ENCODE measurements at places on chromosomes 7 and 10.

GRCh38 chr7:158130023-158130409, 457.6 kb downstream of the PTPRN2 start:
- DNase-seq: no peak

DNA sequence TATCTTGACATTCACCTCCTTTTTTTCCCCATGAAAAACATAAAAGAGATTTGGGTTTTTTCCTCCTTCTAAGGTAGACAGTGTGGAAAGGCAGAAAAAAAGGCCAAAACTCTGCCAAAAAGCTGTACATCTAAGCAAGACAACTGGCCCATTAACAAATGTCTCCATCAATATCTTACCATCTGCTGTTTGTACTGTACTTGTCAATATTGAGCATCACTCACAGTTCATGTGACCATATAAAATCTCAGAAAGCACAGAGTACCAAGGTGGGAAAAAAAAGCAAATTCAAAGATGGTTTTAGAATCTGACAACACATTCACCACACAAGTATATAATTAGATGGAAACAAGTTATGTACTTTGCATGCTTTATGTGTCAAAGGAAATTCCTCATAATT, 52.6 kb downstream of the CACNA2D1 start:
- DNase-seq: no peak

DNA sequence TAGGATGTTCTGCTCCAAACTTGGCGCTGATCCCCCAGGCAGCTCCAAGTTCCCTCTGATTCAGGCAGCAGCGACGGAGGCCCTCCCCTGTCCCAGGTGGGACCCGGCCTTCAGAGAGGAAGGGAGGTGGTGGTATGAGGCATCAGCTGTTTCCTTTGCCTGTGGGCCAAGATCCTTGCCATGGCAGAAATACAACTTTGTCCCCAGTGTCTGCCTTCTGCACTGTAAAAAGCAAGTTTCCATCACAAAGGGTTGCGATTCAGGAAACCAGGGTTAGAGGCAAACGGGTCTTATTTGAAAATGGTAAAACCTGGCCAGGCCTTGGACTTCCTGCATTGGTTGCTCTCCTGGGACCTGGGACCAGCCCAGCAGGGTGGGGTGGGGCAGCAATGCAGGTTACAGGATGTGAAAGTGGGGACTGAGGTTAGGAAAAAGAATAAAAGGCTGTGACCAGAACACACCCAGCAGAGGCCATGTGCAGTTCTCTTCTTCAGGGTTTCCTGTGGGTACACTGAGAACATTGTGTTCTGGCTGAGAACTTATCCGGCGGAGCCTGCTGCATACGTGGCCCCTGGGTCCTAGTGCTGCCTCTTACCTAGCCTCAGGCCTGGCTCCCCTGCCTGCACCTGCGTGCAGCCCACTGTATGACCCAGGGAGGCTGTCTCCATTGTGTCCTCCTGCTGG, 25.1 kb upstream of the DDIT4 start:
- no peak for DNase-seq

DNA sequence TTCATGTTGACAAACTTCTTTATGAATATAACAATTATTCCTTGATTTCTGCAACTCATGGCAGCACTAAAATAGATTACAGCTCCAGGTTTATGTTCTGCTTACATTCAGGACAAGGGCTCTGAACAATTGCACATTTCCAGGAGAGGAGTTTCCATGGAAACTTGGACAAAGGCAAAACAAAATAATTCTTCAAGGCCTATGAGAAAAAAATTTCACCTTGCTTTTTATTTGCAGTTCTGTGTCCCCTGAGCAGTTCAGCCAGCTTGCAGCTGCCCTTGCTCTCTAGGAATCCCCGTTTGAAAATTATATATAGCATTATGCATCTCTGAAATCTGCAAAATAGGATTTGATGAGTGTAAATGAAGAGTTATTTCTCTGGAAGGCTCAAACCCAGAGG, 71.7 kb downstream of the ARL4A start:
- DNase-seq: no peak

DNA sequence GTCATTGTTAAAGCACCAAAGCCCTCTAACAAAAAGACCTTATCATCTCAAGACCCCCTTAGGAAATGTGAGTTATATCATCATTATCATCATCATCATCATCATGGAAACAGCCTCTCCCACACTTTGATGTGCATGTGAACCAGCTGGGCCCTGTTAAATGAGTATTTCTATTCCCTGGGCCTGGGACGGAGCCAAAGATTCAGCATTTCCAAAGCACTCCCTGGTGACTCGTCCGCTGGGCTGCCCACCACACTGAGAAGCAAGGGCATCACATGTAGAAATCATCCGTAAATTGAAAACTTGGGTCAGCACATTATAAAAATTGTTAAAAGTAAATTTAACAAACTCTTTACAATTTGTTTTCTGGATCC, 88.6 kb downstream of the PTPRN2 start:
- DNase-seq: no peak

DNA sequence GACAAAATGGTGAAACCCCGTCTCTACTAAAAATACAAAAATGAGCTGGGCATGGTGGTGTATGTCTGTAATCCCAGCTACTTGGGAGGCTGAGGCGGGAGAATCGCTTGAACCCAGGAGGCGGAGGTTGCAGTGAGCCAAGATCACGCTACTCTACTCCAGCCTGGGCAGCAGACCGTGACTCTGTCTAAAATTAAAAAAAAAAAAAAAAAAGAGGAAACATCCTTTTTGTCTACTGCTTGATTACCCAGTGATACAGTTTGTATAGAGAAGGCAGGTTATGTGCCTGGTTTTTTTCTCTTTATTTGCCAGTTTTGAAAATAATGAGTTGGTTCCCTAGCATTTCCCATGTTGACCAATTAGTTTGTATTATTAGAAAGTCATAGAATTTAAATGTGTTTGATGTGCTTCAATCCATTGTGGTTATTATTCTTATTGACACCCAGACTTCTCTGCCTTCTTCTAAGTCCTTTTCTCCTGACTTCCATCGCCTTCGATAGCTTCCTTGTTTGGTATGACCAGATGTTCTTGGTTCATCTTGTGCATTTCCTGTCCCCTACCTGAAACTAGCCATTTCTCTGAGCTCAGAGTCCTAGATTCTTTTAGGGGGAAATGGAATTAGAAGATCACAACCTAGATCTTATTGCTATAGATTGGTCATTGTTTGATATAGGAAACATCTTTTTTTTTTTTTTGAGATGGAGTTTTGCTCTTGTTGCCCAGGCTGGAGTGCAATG, 43.2 kb downstream of the VKORC1L1 start:
- DNase-seq: no peak

GRCh38 chr7:141073173-141073640, 657 bp upstream of the TMEM178B start:
- no peak for DNase-seq

GRCh38 chr10:125064681-125065492, 95.5 kb downstream of the CTBP2 start:
- no peak for DNase-seq

- no peak for DNase-seq
Observed at GRCh38 chr10:119806334-119807130, 66.1 kb downstream of the MCMBP start.

GRCh38 chr7:36185756-36186155, 32.7 kb downstream of the EEPD1 start:
- no peak for DNase-seq

- DNase-seq: no peak
Observed at GRCh38 chr10:16384021-16384420, 52.8 kb upstream of the PTER start.

DNA sequence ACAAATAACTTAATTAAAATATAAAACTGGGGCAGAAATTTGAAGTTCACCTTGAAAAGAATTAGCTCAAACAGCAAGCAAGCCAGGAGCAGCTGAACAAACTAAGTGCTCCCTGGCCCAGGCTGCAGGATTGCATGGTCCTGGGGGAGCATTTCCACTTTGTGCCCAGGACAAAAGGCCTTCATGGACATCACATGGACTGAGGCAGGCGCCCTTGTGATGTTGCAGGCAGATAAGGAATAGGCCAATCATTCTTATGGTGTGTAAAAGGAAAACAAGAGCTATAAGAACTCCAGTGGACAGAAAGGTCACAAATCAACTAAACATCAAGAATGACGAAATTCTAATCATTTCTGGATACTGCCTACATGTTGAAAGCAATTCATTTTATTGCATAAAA, 17.5 kb upstream of the TECTB start:
- DNase-seq: no peak

GRCh38 chr10:4018054-4018511, 233.1 kb upstream of the KLF6 start:
- no peak for DNase-seq

DNA sequence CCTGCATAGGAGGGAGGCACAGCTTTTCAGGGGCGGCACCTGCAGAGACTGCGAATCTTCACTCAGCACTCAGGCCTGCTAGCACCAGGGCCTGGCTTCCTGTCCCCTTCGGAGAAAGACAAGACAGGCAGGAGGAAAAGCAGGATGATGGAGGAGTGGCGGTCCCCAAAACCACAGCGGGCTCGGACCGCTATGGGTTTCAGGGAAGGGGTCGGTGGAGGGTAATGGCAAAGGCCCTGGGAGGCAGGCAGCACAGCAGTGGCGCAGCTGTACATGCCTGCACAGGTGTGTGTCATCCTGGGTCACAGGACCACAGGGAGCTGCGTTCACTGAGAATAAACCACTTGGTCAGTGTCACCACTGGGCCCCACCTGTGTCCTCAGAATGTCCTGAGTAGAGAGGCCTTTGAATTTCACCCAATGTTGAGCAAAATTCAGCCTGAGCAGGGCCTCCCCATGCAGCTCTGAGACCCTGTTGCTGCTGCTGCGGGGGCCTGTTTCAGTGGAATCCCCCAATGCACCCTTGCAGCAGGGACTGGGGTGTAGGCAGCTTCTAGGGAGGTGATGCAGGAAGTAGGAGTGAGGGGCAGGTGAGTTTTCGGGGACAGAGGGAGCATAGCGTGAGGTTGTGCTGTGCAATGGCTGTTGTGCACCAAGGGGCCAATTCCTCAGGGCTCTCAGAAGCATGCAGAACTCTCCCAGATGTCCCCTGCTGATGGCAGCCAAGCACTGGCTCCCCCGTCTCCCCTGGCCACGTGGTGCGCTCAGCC, 90.6 kb upstream of the PPP2R2D start:
- DNase-seq: no peak

- DNase-seq: no peak
Observed at GRCh38 chr7:131616487-131617200, 60.2 kb upstream of the PODXL start.

DNA sequence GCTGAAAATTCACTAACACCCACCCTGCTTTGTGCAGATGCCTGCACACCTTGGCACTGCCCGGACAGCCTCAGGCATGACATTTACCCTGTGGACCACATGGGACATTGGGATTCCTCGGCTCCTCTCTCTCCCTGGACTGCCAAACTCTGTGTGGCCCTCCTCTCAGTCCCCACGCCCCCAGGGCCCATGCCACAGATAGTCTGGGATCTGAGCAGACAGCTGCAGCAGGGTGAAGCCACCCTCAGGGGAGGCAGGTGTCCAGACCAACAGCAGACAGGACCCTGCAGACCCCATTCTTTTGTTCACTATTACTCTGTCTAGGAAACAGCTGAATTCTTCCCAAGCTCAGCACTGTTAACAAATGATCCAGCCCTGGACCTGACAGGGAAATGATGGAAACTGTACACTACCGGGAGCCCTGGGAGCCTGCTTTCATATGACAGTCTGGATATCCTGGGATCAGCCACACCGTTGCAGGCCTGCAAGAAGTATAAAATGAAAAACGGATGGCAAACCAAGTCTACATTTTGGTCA, 83.4 kb downstream of the VOPP1 start:
- DNase-seq: no peak

DNA sequence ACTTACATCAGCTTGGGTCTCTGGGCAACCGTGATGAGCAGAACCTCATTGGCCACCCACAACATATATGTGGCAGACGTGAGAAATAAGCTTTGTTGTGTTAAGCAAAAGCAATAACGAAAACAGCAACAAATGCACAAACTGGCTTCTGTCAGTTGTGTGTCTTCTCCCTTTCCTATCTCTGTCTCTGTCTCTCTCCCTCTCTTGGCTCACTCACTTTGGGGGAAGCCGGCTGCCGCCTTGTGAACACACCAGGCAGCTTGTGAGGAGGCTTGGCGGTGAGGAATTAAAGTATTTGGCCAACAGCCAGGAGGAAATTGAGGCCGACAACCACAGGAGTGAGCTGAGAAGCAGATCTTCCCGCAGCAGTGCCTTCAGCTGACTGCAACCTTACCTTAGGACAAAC, 21.9 kb upstream of the CDCA7L start:
- DNase-seq: no peak

GRCh38 chr7:72260406-72260805, 151.7 kb downstream of the CALN1 start:
- DNase-seq: no peak

DNA sequence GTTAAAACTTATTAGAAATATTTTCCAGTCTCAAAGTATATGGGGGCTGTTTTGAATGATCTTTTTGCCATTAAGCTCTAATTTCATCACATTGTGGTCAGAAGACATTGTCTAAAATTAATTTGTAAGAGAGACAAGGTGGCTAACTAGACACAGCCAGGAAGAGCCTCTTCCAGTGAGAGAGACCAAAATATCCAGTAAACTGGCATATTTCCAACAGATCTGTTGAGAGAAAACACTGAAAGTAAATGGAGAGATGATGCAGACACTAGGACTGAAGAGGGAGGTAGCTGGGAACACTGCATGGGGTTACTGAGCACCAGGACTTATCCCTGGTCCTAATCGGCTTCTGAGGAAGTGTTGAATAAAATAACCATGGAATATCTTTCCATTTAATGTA, 101.5 kb upstream of the TAS2R16 start:
- no peak for DNase-seq

DNA sequence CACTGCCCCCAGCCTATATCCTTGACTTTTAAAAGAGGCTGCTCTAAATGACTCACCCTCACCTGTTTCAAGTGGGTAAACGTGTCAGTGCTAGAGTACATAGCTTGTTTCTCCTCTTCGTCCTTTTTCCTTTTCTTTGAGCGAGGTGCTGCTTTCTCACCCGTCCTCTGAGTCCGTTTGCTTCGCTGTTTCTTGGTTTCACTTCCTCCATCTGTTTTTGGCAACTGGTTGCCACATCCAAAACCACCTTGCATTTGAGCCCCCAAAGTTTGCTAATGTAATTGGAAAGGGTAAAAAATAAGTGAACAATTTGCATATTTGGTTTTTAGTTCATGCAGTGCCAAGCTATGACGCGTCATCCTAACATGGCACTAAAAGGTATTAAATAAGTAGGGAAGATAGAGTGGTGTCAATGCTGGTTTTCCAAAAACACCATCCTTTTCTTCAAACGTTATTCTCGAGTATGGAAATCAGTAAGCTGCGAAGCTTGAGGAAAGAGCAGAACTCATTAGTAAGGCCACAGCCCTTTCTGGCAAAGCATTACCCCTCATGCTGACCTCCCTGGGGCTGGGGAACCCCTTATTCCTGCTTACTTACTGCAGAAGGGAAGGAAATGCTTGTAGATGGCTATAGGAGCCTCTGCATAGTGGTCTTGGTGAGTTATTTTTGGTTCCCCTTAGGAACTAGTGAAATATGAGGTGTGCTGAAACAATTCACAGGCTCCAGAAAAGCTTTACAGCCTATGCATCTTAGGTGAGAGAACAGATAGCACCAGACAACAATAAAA, 133.5 kb downstream of the GALNT11 start:
- no peak for DNase-seq

DNA sequence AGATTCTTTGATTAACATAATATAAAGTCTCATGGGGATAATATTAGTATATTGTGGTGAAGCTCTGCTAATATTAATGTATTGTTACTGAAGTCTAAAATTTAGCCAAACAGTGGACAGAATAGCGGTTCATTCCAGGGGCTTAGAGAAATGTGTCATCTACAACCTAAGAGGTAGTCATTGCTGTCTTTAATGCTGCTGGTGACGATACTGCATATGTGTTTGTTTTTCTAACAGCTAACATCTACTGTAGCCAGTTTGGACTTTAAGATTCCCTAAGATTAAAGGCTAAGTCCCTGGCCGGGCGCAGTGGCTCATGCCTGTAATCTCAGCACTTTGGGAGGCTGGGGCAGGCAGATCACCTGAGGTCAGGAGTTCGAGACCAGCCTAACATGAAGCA, 102.0 kb upstream of the SAMD8 start:
- DNase-seq: no peak

Data from AG04449 (cell line).